GM12878 (cell line): ENCODE measurements at places on chromosomes 6 and 20. TPM values are rescaled to one million over a fixed set of nuclear protein-coding genes. Genes with fewer than 3 reads are reported as not detected.
A peak's percentile ranks its signal among the peaks of the same experiment; 100 is the strongest.

GRCh38 chr20:62406635-62407176 is 379 bp downstream of the CABLES2 start:
- DNase-seq: no peak
- peak overlapping the region; percentile 57 for H3K4me3 ChIP-seq
- no peaks in the 10 kb centered on the region for H3K27me3 ChIP-seq
- H3K36me3 ChIP-seq: peaks cover 1% of the 10 kb centered on the region
- H3K27ac ChIP-seq: peak overlapping the region; percentile 62
- peaks cover 12% of the 10 kb centered on the region for H3K4me1 ChIP-seq

DNA sequence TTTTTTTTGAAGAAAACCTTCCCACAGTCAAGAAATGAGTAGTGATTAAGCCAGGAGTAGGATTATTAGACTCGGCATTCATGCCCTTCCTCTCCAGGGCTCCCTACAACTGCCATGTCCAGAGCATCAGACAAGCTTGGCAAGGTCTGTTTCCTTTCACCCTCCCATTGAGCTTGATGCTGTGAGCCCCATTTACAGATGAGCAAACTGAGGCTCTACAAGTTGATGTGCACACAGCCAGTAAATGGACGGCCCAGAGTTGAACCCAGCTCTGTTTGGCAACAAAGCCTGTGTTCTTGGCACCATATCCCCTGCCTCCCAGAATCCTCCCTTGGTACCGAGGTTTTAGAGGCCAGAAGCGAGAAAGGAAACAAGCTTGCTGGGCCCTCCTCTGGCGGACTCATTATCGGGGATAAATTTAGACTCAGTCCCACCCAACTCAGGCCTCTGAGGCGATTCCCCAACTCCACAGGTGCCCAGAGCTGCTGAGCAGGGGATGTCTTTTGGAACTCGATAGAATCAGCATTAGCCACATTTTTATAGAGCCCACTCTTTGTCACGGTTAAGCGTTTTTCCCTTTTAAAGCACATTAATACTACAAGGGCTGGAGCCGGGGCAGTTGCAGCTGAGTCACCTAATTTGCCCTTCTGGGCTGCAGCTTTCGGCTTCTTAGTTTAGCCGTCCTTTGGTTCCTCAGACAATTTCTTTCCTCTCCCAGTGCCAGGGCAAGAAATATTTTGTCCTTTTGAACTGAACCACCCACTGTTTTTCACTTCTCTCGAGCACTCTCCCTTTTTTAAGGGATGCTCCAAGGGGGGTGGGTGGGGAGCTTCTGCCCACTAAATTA is 23.0 kb upstream of the NFATC2 start:
- no peaks in the 10 kb centered on the region for H3K36me3 ChIP-seq
- no peak overlapping the region for H3K4me3 ChIP-seq
- DNase-seq: no peak
- H3K4me1 ChIP-seq: no peaks in the 10 kb centered on the region; the same call in 1 of the 2 replicates
- H3K27ac ChIP-seq: no peak overlapping the region

GRCh38 chr6:16322666-16323312 is 84.4 kb downstream of the GMPR start:
- DNase-seq: no peak
- peaks cover 28% of the 10 kb centered on the region for H3K4me1 ChIP-seq
- H3K4me3 ChIP-seq: no peak overlapping the region
- H3K27ac ChIP-seq: peak overlapping the region; percentile 29

GRCh38 chr6:159929819-159930218 is 39.0 kb downstream of the MAS1 start:
- no peak overlapping the region for H3K4me3 ChIP-seq
- H3K27me3 ChIP-seq: no peaks in the 10 kb centered on the region
- H3K4me1 ChIP-seq: peaks cover 25% of the 10 kb centered on the region

- peaks cover 5% of the 10 kb centered on the region for H3K4me1 ChIP-seq
- H3K36me3 ChIP-seq: peaks cover 24% of the 10 kb centered on the region
- no peak overlapping the region for H3K4me3 ChIP-seq
Measured at GRCh38 chr6:111267764-111268333, 180.5 kb downstream of the SLC16A10 start.

Gene EFCAB8
- 0.05 and 0.18 TPM in 2 replicates for total RNA-seq

DNA sequence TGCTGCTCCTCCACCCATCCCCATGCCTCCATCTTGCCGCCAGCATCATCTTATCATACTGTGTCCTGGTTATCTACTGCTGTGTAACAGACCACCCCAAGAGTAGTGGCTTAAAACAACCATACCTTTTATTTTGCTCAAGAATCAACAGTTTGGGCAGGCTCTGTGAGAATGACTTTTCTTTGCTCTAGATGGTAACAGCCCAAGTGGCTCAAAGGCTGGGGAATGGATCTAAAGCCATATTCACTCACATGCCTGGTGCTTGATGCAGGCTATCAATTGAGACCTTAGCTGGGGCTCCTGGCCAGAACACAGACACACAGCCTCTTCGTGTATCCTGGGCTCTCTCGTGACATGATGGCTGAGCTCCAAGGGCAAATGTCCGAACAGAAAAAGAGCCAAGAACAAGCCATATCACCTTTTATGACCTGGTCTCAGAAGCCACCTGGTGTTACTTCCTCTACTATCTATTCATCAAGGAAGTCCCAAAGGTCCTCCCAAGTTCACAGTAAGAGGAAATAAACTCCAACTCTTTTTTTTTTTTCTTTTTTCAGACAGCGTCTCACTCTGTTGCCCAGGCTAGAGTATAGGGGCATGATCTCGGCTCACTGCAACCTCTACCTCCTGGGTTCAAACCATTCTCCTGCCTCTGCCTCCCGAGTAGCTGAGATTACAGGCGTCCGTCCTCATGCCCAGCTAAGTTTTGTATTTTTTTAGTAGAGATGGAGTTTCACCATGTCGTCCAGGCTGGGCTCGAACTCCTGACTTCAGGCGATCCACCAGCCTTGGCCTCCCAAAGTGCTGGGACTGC is 159.3 kb upstream of the JARID2 start:
- no peaks in the 10 kb centered on the region for H3K4me1 ChIP-seq
- no peak for DNase-seq
- no peaks in the 10 kb centered on the region for H3K36me3 ChIP-seq
- no peak overlapping the region for H3K27ac ChIP-seq

GRCh38 chr20:7687065-7687464 is 253.2 kb downstream of the HAO1 start:
- no peak overlapping the region for H3K27ac ChIP-seq
- no peaks in the 10 kb centered on the region for H3K4me1 ChIP-seq
- no peak for DNase-seq
- no peak overlapping the region for H3K4me3 ChIP-seq
- H3K36me3 ChIP-seq: no peaks in the 10 kb centered on the region

GRCh38 chr6:27593200-27593818 is 120.4 kb upstream of the ZNF184 start:
- no peaks in the 10 kb centered on the region for H3K27me3 ChIP-seq
- H3K4me3 ChIP-seq: peak overlapping the region; percentile 81
- no peak for DNase-seq

Gene DEFB119
- not detected in 2 replicates for total RNA-seq

- no peak overlapping the region for H3K27ac ChIP-seq
- DNase-seq: no peak
- peaks cover 20% of the 10 kb centered on the region for H3K4me1 ChIP-seq
- H3K27me3 ChIP-seq: no peaks in the 10 kb centered on the region
Measured at GRCh38 chr6:158269657-158270056, 42.6 kb upstream of the TULP4 start.

Gene HLA-DMB
- 106 and 114 TPM in 2 replicates for total RNA-seq

DNA sequence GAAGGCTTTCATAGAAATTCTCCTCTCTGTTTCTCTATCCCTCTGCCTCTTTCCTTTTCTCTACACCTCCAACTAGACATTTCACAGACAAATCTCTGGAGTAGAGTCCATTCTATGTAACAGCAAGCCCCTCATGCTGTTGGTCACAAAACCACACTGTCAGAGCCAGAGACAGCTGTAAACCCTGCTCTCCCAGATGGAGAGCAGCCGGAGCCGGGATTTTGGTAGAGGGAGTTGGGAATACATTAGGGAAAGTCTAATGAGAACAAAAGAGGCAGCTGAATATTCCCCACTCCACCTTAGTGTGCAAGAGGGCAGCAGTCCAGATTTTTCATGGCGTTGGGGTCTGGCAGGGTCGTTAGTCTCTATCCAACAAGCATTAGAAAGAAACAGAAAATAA is 68.3 kb upstream of the EDN1 start:
- H3K27me3 ChIP-seq: no peaks in the 10 kb centered on the region
- no peak for DNase-seq
- H3K4me1 ChIP-seq: no peaks in the 10 kb centered on the region
- no peak overlapping the region for H3K4me3 ChIP-seq
- H3K27ac ChIP-seq: no peak overlapping the region
- H3K36me3 ChIP-seq: no peaks in the 10 kb centered on the region

Gene PRPF6
- 100 and 102 TPM in 2 replicates for total RNA-seq

Gene IL17A
- total RNA-seq: not detected in 2 replicates

GRCh38 chr6:217048-217659 is 75.1 kb upstream of the DUSP22 start:
- peak; percentile 55 for DNase-seq
- no peaks in the 10 kb centered on the region for H3K27me3 ChIP-seq
- H3K36me3 ChIP-seq: no peaks in the 10 kb centered on the region
- H3K4me3 ChIP-seq: peak overlapping the region; percentile 13; the same call in 1 of the 2 replicates
